Panc1 (cell line): ENCODE measurements at places on chromosomes 2 and 18. TPM values are rescaled to one million over a fixed set of nuclear protein-coding genes. Genes with fewer than 3 reads are reported as not detected.

The DSG4 gene
- not detected for total RNA-seq

The SYT4 gene
- not detected for total RNA-seq

- no peak for DNase-seq
These were observed 76.7 kb upstream of the DTNA start for GRCh38 chr18:34633368-34633767.

GRCh38 chr2:55781542-55781941 lies 87.9 kb upstream of the PNPT1 start:
- no peak for DNase-seq

GRCh38 chr18:48530399-48531081 lies 8.3 kb upstream of the CTIF start:
- DNase-seq: no peak

The NETO1 gene
- not detected for total RNA-seq

DNA sequence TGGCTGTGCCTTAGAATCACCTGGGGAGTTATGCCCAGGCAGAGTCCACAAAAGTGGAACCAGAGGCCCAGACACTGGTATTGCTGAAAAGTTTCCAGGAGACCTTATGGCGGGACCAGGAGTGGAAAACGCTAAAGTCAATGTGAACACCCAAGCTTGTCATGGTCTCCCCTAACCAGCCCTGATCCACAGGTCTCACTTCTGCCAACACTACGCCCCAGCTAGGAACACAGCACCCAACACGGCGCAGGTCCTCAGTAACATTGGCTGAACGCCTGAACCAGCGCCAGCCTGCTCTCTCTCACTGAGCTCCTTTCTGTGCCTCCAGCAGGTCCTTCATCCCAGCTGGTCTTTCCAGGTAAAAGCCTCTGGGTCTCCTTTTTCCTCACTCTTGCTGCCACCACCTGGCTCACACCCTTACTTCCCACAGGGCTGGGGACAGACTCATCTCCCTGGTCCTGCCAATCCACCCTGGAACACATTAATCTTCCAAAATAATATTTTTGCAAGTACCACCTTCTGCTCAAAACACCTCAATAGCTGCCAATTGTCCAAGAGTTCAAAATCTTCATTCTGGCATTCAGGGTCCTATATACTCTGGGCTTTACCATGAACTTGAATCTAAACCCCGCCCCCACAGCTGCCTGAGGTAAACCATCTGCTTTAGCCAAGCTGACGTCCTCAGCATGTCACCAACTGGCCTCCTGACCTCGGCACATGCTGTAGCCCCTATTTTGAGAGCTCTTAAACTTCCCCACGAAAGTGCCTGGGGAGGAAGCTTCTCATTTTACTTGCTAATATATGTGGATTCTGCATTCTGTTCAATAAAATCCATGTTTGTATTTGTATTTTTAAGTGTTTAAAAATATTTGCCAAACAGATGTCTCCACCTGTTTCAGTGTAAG lies 34.6 kb downstream of the ADCY3 start:
- DNase-seq: no peak

- DNase-seq: no peak
These were observed 38.1 kb downstream of the FER1L5 start for GRCh38 chr2:96680561-96681141.

The TCF23 gene
- total RNA-seq: 0.03 TPM

DNA sequence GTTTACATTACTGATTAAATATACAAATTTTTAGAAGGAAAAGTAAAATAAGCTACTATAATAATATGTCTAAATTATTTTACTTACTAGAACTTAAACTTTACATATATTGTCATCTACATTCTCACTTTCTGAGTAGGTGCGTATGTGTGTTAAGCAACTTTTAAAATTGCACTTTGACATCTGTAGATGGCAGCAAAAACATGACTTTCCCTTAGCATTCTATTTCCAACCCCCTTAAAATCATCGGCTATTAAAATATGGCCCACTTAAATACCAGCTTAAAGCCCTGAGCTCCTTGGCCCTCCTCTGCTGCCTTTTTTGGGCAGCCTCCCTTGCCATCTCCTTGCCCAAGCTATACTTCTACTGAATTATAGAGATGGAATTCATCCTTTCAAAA lies 78.0 kb downstream of the UPP2 start:
- no peak for DNase-seq

GRCh38 chr2:151575338-151575737 lies 158.9 kb downstream of the NEB start:
- DNase-seq: no peak

DNA sequence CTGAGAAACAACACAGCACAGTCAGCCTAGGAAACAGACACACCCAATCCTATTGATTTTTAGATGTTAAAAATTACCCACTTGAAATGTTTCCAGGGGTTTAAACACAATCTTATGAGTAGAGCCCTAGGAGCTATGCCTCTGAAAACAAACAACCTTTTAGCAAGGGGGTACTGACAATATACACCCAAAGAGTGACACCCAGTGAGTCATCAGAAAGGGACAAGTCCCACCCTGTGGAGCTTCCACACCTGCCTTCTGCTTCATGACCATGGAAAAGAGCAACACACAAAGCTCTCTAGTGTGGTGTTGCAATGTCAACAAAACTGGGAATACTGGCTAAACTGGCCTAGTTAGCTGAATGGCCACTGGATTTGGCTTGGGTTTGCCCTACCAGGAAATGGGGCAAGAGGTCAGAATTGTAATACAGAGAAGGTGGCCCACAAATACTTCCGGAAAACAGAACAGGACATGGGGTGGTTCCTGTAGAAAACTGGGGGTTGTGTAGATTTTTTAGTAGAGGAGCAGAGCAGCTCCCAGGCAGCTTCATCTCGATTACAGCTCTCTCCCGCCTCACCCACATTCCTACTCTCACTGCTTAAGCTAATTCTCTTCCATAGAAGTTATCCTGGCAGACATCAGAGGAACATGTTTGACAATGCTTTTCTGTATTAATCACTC lies 98.2 kb downstream of the GAREM1 start:
- no peak for DNase-seq

The RGPD3 gene
- 0.31 TPM for total RNA-seq

DNA sequence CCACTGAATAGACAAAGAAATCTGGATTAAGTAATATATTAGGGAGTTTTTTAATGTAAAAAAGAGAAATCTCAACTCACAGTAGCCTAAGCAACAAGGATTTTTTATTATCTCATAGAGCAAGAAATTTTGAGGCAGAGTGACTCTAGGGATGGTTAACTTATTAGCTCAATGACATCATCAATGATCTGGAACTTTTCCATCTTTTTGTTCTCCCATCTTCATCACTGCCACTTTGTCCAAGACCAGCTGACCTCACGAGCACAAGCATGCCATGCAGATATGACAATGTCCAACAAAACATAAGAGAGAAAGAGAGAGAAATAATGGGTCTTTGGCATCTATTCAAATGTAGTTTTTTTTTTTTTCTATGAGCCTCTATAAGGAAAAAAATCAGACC lies 211.8 kb upstream of the RND3 start:
- DNase-seq: no peak

The CNGA3 gene
- not detected for total RNA-seq

The TTN gene
- 0.13 TPM for total RNA-seq

- no peak for DNase-seq
These were observed 1.0 kb downstream of the ACVR1 start for GRCh38 chr2:157874997-157875640.

DNA sequence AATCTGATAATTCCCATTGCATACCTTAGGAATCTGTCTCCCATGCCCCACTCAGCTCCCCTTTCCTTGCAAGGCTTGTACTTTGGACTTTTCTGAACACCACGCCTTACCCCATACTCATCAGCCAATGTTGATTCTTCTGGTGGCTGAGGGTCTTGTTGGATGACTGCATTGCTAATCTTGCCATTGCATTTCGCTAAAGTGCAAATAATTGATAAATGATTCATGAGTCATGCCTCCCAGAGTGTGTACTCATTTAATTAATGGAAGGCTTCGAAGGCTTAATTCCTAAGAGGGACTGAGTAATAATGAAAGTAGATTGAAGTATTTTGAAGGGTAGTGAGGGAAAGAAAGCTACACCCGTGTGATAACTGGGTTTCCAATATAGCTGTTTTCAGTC lies 28.0 kb upstream of the PPP1R1C start:
- no peak for DNase-seq

GRCh38 chr2:227606476-227606875 lies 7.8 kb downstream of the SCYGR2 start:
- no peak for DNase-seq

DNA sequence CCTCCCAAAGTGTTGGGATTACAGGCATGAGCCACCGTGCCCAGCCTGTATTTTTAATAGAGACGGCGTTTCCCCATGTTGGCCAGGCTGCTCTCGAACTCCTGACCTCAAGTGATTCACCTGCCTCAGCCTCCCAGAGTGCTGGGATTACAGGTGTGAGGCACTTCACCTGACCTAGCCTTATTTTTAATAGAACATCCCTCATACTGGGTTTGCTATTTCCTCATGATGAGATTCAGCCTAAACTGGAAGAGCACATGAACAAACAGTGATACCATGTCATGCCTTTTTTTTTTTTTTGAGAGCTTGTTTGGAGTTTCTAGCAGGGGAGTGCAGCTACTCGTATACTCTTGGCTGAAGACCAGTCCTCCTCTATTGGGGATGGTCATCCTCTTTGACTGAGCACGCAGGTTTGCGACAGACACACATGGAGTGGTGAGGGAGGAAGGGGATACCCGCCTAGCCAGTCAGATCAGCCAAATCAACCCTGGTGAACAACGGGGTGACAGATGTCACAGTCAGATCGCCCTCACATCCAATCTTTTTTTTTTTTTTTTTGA lies 67.6 kb downstream of the USP37 start:
- DNase-seq: no peak

DNA sequence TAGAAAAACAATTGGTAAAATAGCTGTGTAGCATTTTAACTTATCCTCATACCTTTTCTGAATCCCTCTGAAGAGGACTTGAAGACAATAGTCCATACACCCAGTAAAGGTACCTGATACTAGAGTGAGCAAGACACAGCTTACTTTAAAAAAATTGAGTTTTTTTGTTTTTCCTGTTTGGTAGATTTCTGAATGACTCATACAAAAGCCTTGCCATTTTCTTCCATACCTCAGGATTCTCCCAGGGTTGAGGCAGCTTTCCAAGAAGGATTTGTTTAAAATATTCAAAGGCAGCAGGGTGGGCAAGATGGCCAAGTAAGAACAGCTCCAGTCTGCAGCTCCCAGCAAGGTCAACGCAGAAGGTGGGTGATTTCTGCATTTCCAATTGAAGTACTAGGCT lies 551.0 kb upstream of the LRATD1 start:
- DNase-seq: no peak

- DNase-seq: no peak
These were observed 222.7 kb downstream of the PHLPP1 start for GRCh38 chr18:62938006-62938405.

The DCAF17 gene
- total RNA-seq: 19.0 TPM

DNA sequence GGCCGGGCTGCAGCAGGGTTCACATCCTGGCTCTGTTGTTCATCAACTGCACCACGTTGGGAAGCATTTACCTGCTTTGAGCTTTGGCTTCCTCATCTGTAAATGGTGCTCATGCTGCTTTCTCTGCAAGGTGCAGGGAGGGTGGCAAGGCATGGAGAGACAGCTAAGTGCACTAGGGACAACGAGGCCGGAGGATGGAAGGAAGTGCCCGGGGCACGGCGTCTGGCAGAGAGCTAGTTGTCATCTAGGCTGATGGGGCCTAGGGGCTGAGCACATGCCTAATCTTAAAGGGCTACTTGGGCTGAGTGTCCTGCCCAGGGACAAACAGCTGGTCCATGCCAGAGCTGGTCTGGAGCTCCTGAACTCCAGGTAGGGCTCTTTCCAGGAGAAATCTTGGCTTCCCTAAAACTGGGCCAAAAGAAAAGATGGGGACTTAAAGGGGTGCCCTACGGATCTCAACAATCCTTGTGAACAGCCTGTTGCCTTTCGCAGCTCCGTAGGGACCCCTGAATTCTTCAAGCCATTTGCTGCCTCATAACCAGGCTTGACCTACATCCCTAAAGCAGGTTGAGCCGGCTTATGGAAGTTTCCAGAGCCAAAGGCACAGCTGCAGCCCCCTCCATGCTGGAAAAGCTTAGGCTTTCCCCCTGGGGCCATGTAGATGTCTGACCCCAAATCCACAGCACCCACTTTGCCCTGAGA lies 130.8 kb downstream of the SMAD7 start:
- DNase-seq: no peak

- DNase-seq: no peak
These were observed 11.3 kb downstream of the SLC14A2 start for GRCh38 chr18:45626330-45627203.

- no peak for DNase-seq
These were observed 35.0 kb downstream of the CERS6 start for GRCh38 chr2:168490946-168491605.

GRCh38 chr2:45664635-45665261 lies 13.3 kb downstream of the PRKCE start:
- no peak for DNase-seq

The SPR gene
- total RNA-seq: 75.4 TPM

- no peak for DNase-seq
These were observed 438.3 kb downstream of the ZNF521 start for GRCh38 chr18:24913507-24914170.

The SAG gene
- total RNA-seq: not detected

GRCh38 chr18:41870191-41870590 lies 84.8 kb upstream of the PIK3C3 start:
- no peak for DNase-seq

The CDCA7 gene
- total RNA-seq: 60.5 TPM

DNA sequence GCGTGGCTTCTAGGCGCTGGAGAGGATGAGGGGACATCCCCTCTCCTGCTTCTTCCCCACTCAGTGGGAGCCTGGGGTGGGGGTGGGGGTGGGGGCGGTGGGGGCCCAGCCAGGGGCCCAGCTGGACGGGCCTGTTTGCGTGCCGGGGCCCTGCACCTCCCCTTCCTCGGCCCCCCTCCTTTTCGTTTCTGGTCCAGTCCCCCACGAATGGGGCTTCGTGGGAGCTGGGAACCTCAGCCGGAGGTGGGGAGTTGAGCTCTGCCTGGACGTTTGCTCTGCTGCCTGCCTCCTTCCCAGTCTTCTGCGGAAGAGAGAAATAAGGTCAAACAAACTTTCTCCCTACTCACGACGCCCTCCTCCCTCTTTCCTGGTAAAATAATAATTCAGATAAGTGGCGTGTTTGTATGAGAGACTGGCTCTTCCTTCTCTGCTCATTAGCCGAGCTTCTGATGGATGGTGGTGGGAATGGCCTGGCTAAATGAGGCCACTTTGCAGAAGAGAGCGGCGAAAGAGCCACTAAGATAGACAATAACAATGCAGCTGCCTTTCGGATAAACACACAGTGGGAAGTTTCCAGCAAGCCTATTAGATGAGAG lies 782 bp downstream of the MTA3 start:
- DNase-seq: no peak

GRCh38 chr2:191676790-191677645 lies 918 bp upstream of the NABP1 start:
- DNase-seq: no peak

GRCh38 chr2:122705746-122706145 lies 950.3 kb downstream of the TSN start:
- no peak for DNase-seq

DNA sequence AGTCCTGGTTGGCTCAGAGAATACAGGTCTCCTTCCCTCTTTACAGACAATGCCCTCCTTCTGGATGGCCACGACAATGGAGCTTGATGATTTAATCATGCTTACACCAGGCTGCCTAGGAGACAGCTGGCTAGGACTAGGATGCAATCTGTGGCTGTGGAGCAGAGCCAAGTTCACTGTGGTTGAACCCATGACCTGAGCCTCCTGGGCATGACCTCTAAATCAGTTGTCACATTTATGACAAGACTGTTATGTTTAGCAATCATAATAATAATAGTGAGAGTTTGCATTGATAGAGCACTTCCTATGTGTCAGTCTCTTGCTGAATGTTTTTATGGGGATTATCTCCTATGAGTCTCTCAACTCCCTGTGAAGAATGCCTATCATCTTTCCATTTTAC lies 244.1 kb downstream of the ICOS start:
- DNase-seq: no peak

- no peak for DNase-seq
These were observed 261.3 kb downstream of the TNS1 start for GRCh38 chr2:217741381-217741955.
